Tibial artery (tissue), 4 donors: ENCODE measurements at places on chromosomes 4 and X.

DNA sequence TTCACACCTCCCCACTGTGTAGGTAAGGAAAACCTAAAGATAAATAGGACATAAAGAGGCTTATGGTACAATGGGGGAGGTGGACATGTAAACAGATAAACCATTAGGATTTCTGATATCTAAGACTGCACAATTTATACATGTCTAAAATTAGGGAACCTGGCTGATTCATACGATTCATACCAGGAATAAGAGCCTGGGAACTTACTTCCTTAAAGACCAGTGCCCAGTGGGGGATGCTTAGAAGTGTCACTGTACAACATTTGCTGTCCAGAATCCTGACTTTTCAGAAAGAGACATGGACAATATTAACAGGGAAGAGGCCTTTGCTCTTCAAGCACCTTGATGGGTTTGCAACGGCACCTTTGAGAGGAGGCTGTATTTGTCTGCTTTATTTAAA lies 116.8 kb upstream of the KIT start:
- H3K4me3 ChIP-seq = no peak overlapping the region
- H3K36me3 ChIP-seq = no peaks in the 10 kb centered on the region
- H3K27ac ChIP-seq = no peak overlapping the region
- peaks cover 2% of the 10 kb centered on the region for H3K27me3 ChIP-seq

DNA sequence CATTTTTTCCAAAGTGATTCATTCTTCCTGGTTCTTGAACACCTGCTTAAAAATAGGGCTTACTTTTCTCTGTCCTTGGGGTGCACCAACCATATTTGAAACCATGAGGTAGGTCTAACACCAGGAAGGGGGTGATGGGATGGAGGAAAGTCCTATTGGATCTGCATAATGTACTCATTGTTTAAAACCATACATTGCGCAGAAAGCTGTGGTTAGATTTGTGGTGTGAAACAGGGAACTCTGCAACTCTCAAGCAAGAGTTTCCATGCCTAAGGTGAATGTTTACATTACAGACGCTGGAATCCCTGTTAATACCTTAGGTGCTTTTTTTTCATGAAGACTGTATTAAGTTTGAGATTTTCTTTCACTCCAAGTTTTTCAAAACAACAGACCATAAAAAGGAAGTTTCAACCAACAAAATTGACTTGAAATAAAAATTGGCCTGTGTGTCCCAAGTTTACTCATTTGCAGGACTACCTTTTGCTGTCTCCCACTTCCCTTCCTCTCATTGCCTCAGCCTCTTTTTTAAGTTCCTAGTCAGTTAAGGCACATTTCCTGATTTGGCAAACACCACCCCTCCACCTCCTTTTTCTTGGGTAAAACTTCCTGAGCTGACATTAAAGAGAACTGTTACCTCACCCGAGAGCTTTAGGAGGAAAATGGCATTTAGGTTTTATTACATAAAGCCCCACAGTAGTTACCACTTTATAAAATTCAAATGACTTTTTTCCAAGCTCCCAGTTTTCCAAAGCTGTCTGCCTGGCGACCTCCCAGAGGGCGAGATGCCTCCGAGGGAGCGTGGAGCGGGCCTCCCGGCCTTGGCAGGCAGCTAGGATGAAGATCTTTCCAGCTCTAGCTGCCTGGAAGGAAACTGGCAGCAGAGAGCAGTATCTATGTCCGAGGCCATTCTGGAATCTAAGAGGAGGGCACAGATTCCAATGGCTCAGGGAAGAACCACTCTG lies 47.9 kb upstream of the RBPJ start:
- H3K27me3 ChIP-seq = no peaks in the 10 kb centered on the region
- no peaks in the 10 kb centered on the region for H3K4me1 ChIP-seq
- DNase-seq = no peak

GRCh38 chr4:42607011-42607726 lies 49.7 kb downstream of the ATP8A1 start:
- H3K4me1 ChIP-seq = peaks cover 3% of the 10 kb centered on the region
- H3K27ac ChIP-seq = no peak overlapping the region
- no peaks in the 10 kb centered on the region for H3K27me3 ChIP-seq
- H3K36me3 ChIP-seq = peaks cover 9% of the 10 kb centered on the region
- no peak for DNase-seq
- H3K4me3 ChIP-seq = no peak overlapping the region

DNA sequence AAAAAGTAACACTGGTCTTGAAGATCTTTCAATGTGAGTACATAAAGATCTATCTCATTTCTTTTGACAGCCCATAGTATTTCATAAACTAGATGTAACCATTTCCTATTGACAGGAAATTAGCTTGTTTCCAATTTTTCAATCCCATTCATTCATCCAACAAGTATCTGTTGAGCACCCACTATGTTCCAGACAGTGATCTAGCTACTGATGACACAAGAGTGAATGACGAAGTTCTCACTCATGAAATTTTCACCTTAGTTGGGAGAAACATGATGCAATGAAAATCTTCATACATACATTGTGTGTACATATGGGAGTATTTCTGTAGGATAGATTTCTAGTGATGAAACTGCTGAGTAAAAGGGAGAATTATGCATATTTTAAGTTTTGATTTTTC lies 1.7 kb downstream of the CD38 start:
- no peaks in the 10 kb centered on the region for H3K27me3 ChIP-seq
- DNase-seq = no peak
- H3K4me3 ChIP-seq = peak overlapping the region; percentile 62
- H3K4me1 ChIP-seq = peaks cover 3% of the 10 kb centered on the region

DNA sequence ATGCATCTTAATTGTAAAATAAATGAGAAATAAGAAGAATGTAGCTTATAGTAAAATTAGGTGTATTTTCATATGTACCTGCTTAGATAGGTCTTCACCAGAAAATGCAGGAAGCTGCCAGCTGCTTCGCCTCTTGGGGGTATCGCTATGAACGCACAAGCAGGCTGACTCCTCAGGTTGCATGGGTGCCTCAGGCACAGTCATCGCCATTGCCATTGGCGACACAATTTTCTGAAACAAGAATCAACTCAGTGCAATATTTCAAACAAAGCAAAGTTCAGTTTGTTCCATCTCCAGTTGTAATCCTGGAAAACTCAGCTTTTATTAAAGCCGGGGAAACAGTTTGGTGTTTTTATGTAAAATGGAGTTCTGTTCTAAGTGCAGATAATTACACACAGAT lies 29.7 kb downstream of the STOX2 start:
- H3K4me1 ChIP-seq = no peaks in the 10 kb centered on the region
- H3K27me3 ChIP-seq = no peaks in the 10 kb centered on the region
- DNase-seq = no peak
- H3K4me3 ChIP-seq = no peak overlapping the region

DNA sequence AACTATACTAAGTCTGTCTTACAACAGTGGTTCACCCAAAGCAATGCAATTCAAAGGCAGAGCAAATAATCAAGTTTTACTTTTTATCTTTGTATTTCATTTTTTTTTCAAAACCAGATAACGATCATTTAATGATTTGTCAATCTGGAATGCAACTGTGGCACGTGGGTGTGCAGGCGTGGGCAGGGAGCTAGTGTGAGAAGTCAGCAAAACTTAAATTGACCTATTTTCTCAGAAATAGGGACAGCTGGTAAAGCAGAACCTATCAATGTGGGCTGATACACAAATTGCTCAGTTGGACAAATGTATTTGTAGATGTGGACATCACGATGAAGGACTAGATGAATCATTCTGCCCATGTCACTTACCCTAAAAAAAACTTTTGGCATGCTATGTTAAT lies 105.6 kb downstream of the CBLL2 start:
- H3K27ac ChIP-seq = no peak overlapping the region
- H3K27me3 ChIP-seq = no peaks in the 10 kb centered on the region
- no peaks in the 10 kb centered on the region for H3K4me1 ChIP-seq
- H3K36me3 ChIP-seq = no peaks in the 10 kb centered on the region
- no peak for DNase-seq
- H3K4me3 ChIP-seq = no peak overlapping the region

DNA sequence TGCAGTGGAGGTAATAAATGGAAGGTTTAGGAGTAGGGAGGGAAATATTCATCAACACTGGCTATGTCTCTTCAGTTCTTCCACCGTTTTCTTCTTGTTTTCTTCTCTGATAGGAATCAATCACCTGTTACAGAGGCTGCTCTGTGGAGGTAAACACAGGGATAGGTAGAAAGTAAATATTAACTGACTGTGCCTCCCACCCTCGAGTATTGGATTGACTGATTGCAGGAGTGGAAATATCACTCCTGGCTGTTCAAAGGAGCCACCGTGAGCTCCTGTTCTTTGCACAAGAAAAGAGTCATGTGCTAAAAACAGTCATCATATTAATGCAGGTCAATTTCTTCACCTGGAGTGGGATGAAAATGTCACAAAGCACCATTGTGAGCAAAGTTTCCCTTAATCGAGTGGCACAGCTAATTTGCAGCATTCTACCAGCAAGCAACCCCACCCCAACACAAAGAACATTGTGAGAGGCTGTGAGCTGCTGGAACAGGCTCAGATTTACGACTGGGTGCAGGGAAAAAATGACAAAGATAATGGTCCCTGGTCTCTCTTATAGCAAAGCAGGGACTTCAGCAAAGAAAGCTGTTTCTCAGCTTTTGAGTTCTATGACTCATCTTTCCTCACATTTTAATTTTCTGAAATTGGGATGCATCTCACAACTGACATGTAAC lies 113.7 kb upstream of the TSPAN5 start:
- H3K27ac ChIP-seq = no peak overlapping the region
- no peaks in the 10 kb centered on the region for H3K27me3 ChIP-seq
- no peak for DNase-seq
- no peaks in the 10 kb centered on the region for H3K4me1 ChIP-seq

DNA sequence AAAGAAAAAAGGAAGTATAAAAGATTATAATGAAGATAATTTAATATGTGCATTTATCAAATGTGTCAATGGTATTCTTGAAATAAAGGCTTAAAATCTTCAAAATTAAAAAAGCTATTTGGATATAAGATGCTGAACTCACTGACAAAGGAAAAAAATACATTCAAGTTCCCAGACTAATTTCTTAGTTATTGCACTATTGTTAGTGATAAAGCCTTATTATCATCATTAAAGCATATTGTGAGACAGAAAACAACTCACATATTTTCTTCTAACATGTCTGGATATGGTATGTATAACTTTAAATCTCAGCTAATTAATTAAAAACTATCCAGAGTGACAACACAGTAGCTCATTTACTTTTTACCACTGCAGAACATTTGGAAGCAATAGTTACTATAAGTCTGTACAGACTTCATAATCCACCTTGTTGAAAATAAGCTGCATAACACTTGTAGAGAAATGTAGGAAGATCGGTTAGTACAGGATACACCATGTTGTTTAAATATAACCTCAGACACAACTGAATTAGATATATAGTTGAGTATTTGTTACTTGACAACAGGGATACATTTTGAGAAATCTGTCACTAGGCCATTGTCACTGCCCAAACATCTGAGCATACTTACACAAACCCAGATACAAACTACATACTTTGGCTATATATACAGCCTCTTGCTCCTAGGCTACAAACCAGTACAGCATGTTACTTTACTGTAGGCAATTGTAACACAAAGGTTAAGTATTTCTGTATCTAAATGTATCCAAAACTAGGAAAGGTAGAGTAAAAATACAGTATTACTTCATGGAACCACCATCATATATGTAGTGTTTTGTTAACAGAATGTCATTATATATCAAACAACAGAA lies 12.8 kb upstream of the FAM200B start:
- DNase-seq = no peak
- H3K27me3 ChIP-seq = no peaks in the 10 kb centered on the region
- H3K27ac ChIP-seq = no peak overlapping the region
- no peaks in the 10 kb centered on the region for H3K4me1 ChIP-seq
- H3K36me3 ChIP-seq = no peaks in the 10 kb centered on the region
- H3K4me3 ChIP-seq = no peak overlapping the region

DNA sequence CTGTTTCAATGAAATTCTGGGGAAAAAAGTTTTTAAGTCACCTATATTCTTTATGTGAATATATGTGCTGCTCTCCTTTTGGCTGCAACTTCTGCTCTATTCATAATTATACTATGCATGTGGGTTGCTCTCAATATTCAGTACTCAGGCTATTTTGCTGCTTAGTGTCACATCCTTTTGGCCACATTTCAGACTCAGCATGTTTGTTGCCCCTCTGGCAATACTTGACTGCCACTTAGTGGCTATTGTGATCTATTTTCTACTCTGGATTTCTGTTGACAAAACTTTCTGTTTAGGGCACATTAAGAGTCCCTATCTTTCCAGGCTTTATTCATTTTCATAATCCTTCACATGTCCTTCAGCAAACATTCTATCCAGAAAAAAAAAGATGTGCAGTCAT lies 15.8 kb upstream of the CT45A1 start:
- H3K27ac ChIP-seq = no peak overlapping the region
- H3K36me3 ChIP-seq = no peaks in the 10 kb centered on the region
- H3K4me3 ChIP-seq = no peak overlapping the region
- H3K27me3 ChIP-seq = no peaks in the 10 kb centered on the region
- no peaks in the 10 kb centered on the region for H3K4me1 ChIP-seq

- H3K27ac ChIP-seq = no peak overlapping the region
- H3K36me3 ChIP-seq = no peaks in the 10 kb centered on the region
- H3K4me3 ChIP-seq = peak overlapping the region; percentile 34
- no peak for DNase-seq
These were observed 132.4 kb upstream of the USP9X start for GRCh38 chrX:40952855-40953254.

- peaks cover 4% of the 10 kb centered on the region for H3K4me1 ChIP-seq
- no peak overlapping the region for H3K27ac ChIP-seq
- no peak for DNase-seq
- no peaks in the 10 kb centered on the region for H3K27me3 ChIP-seq
- H3K36me3 ChIP-seq = no peaks in the 10 kb centered on the region
These were observed 1059.6 kb upstream of the SLIT2 start for GRCh38 chr4:19191979-19192650.

- DNase-seq = no peak
- H3K4me1 ChIP-seq = no peaks in the 10 kb centered on the region
- no peak overlapping the region for H3K4me3 ChIP-seq
- no peak overlapping the region for H3K27ac ChIP-seq
These were observed 76.5 kb downstream of the MED28 start for GRCh38 chr4:17690898-17691297.

DNA sequence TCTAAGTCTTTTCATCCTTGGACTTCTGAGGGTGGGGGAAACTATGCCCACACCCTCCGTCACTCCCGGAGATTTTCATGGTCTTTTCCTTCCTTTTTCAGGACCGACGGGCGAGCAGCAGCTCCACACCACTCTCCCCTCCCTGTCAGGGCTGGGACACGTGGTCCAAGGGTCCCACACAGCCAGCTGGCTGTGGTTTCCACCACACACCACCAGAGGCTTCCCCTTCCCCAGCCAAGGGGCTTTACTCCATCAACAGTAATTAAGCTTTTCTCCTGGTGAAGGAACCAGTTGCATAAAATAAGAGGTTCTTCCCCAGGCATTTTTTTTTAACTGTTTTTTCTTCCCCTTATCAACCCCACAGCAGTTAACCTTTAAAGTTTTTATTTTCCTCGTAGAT lies 453.9 kb downstream of the GPAT3 start:
- no peaks in the 10 kb centered on the region for H3K36me3 ChIP-seq
- DNase-seq = no peak
- no peaks in the 10 kb centered on the region for H3K27me3 ChIP-seq
- no peak overlapping the region for H3K27ac ChIP-seq
- no peaks in the 10 kb centered on the region for H3K4me1 ChIP-seq
- no peak overlapping the region for H3K4me3 ChIP-seq

- no peaks in the 10 kb centered on the region for H3K36me3 ChIP-seq
- no peak overlapping the region for H3K27ac ChIP-seq
- no peak for DNase-seq
- H3K4me1 ChIP-seq = no peaks in the 10 kb centered on the region
These were observed 221.0 kb upstream of the GPRIN3 start for GRCh38 chr4:89528526-89529133.
